ENCODE measurements at places on chromosomes 6 and 20.

- H3K4me1 ChIP-seq = peaks cover 13% of the 10 kb centered on the region
- no peaks in the 10 kb centered on the region for H3K36me3 ChIP-seq
- peak; percentile 38 for DNase-seq
These were observed 1.4 kb downstream of the CST8 start for GRCh38 chr20:23492292-23492691.

- no peak overlapping the region for H3K27ac ChIP-seq
- H3K36me3 ChIP-seq = peaks cover 10% of the 10 kb centered on the region
- no peak for DNase-seq
- no peak overlapping the region for H3K4me3 ChIP-seq
These were observed 80.2 kb downstream of the SYNJ2 start for GRCh38 chr6:158061709-158062461.

- DNase-seq = no peak
- peak overlapping the region; percentile 85 for H3K4me3 ChIP-seq
- H3K36me3 ChIP-seq = peaks cover 34% of the 10 kb centered on the region
- H3K27me3 ChIP-seq = no peaks in the 10 kb centered on the region
These were observed 3.7 kb downstream of the NAA20 start for GRCh38 chr20:20020908-20021307.

DNA sequence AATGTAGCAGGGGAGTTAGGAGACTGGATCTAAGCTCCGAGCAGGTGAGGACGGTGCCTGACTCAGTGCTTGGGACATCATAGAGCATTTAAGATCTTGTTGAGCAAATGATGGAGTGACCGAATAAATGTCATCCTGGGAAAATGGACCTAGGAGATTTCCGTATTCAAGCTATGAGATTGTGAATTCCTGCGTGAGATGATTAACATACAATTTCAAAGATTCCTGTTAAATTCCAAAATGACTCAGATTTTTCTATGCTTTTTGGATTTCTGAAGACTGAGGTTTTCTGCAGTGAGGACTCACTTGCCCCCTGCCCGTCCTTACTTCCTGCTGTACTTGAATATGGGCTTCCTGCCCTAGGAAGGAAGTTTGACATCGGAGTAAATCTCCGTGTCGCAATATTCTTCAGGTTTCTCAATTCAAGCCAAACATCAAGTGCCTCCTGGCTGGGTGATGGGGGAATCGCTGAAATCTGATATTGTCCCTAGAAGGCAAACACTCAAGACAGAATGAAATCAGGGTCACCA, 5.2 kb downstream of the SYTL3 start:
- DNase-seq = no peak
- H3K4me1 ChIP-seq = peaks cover 78% of the 10 kb centered on the region
- H3K4me3 ChIP-seq = peak overlapping the region; percentile 86
- H3K27ac ChIP-seq = peak overlapping the region; percentile 95

DNA sequence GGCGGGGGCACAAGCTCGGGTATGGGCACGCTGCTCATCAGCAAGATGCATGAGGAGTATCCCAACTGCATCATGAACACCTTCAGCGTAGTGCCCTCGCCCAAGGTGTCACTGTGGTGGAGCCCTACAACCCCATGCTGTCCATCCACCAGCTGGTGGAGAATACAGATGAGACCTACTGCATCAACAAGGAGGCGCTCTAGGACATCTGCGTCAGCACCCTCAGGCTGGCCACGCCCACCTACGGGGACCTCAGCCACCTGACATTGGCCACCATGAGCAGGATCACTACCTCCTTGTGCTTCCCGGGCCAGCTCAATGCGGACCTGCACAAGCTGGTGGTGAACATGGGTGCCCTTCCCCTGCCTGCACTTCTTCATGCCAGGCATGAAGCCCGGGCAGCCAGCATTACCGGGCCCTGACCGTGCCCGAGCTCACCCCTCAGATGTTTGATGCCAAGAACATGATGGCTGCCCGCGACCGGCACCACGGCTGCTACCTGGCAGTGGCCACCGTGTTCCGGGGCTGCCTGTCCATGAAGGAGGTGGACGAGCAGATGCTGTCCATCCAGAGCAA, 12.8 kb downstream of the GABRR2 start:
- H3K4me3 ChIP-seq = no peak overlapping the region
- no peaks in the 10 kb centered on the region for H3K36me3 ChIP-seq
- H3K27ac ChIP-seq = no peak overlapping the region
- no peak for DNase-seq
- peaks cover 2% of the 10 kb centered on the region for H3K27me3 ChIP-seq

DNA sequence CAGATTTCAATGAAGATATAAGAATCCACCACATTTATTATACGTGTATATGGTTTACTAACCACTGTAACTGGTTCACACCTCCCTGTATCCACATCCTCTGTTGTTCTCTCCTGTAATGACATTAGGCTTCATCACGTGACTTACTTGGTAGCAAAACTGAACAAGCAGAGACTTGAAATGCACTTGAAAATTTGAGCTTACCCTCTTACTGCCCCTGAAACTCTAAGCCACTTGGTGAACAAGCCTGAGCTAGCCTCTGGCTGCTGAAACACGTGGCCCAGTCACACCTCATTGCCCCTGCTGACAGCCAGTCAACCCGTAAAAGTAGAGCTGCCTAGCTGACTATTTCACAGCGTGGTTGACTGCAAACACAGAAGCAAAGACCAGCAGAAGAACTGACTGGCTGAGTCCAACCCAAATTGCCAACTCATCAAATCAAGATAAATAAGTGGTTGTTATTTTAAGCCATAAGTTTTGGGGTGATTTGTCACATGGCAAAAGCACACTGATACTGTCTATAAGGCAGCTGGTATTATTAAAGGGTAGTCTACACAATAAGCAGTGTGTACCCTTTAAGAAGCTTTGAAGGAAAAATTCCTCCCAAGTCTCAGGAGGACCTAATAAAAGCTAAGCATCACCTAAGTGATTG, 109.0 kb downstream of the RALGAPA2 start:
- H3K27ac ChIP-seq = peak overlapping the region; percentile 15
- peaks cover 4% of the 10 kb centered on the region for H3K36me3 ChIP-seq
- no peaks in the 10 kb centered on the region for H3K27me3 ChIP-seq

GRCh38 chr20:15802020-15802419, 771.2 kb downstream of the KIF16B start:
- H3K27ac ChIP-seq = no peak overlapping the region
- H3K27me3 ChIP-seq = no peaks in the 10 kb centered on the region
- H3K36me3 ChIP-seq = no peaks in the 10 kb centered on the region
- DNase-seq = no peak
- no peak overlapping the region for H3K4me3 ChIP-seq

GRCh38 chr20:15318682-15319081, 981.3 kb upstream of the FLRT3 start:
- peak overlapping the region; percentile 29 for H3K27ac ChIP-seq
- no peaks in the 10 kb centered on the region for H3K36me3 ChIP-seq
- H3K4me3 ChIP-seq = no peak overlapping the region
- no peaks in the 10 kb centered on the region for H3K4me1 ChIP-seq
- H3K27me3 ChIP-seq = no peaks in the 10 kb centered on the region
- no peak for DNase-seq

DNA sequence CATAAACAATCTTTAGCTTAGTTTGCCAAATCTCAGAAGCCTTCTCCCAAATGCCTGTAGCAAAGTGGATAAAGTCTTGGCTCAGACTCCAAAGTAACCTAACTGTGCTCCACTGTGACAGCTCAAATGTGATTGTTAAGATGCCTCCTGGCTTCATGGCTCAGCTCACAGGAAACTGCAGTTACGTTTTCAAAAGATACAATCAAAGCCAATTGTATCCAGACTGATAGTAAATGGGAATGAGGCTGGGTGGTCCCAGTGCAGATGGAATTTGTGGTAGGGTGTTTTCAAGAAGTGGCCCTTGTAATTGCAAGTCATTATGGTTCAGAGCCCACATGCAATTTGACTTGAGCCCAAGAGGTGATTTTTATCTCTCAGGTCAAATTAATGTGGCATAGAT, 151.2 kb upstream of the TAB2 start:
- DNase-seq = no peak
- H3K4me1 ChIP-seq = peaks cover 49% of the 10 kb centered on the region
- H3K4me3 ChIP-seq = peak overlapping the region; percentile 31
- H3K27ac ChIP-seq = peak overlapping the region; percentile 45
- peaks cover 4% of the 10 kb centered on the region for H3K36me3 ChIP-seq

GRCh38 chr6:117840541-117840983, 66.5 kb upstream of the SLC35F1 start:
- no peaks in the 10 kb centered on the region for H3K36me3 ChIP-seq
- H3K4me1 ChIP-seq = no peaks in the 10 kb centered on the region
- no peak for DNase-seq
- H3K27ac ChIP-seq = no peak overlapping the region
- no peak overlapping the region for H3K4me3 ChIP-seq
- peaks cover 2% of the 10 kb centered on the region for H3K27me3 ChIP-seq

DNA sequence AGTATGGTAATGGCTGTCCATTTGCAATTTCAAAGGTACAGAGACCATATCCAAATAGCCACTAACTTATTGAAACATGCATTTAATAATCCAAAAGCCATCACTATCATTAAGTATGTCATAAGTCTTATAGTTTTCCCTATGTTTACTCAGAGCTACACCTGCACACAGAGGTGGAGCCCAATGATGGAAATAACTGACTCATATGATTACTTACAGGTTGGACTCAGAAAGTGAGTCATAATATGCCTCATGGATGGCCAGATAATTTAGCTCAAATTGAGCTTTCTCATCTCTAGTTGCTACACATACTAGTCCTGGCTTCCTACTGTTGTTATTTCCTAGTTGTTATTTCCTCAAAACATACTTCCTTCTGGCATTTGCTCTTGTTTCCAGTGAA, 104.4 kb upstream of the KHDRBS2 start:
- no peaks in the 10 kb centered on the region for H3K27me3 ChIP-seq
- DNase-seq = no peak
- H3K4me1 ChIP-seq = no peaks in the 10 kb centered on the region
- H3K36me3 ChIP-seq = no peaks in the 10 kb centered on the region
- H3K27ac ChIP-seq = no peak overlapping the region

DNA sequence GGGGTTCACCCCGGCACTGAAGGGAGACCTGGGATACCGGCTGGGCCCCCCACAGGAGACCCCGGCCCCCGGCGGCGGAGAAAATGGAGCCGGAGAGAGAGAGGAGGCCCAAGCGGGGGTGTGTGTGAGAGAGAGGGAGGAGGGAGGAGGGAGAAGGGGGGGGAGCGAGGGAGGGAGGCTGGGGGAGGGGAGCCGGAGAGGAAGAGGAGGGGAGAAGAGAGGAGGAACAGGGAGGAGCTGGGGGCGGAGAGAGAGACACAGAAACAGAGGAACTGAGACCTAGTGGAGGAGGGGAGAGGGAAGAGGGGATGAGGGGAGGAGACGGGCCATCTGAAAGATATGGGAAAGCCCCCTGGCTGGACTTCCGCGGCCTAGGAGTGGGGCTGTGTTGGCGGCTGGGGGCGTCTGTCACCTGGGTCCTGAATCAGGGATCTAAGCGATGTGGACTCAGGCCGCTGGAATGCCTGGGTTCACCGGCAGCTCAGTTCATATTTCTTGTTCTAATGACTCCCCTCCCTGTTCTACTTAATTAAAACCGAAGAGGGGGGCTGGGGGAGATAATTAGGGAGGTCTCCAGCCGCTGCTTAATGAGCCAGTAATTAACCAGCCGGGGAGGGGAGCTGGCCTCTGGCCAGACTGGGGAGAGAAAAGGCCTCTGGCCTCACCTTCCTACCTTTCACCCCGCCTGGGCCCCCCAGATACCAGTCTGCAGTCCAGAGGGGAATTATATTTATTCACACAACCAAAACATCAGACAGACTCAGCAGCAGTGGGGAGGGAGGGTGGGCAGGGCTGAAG, at the start of gene PBX2:
Gene PBX2 (minus strand): TSS at position 149 of the 798 bp plus-strand sequence. CDS start 287 bp downstream, outside the sequence.
- DNase-seq = peak; percentile 87
- peak within 1 kb of the TSS; percentile 94 for H3K27ac ChIP-seq
- H3K4me1 ChIP-seq = peaks cover 77% of the 10 kb centered on the region
- H3K4me3 ChIP-seq = peak within 1 kb of the TSS; percentile 88
- H3K27me3 ChIP-seq = no peaks in the 10 kb centered on the region
- H3K36me3 ChIP-seq = peaks cover 29% of the 10 kb centered on the region

DNA sequence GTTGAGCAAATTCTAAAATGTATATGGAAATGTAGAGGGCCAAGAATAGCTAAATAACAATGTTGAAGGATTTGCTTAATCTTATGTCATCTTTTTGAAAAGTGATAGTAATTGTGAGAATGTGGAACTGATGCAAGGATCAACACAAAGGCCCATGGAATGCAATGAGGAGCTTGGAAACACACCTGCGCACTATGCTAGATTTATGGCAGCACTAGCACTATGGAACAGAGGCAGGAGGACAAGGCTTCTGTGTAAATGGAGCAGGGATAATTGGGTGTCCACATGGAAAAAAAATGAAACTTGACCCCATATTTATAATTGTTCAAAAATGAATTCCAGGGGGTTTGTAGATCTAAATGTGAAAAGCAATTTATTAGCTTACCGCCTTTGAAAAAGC, 298.3 kb downstream of the FARS2 start:
- no peak overlapping the region for H3K27ac ChIP-seq
- DNase-seq = no peak
- no peaks in the 10 kb centered on the region for H3K27me3 ChIP-seq
- H3K4me3 ChIP-seq = no peak overlapping the region
- H3K36me3 ChIP-seq = peaks cover 15% of the 10 kb centered on the region

GRCh38 chr20:14913896-14914620, 576.6 kb upstream of the FLRT3 start:
- no peaks in the 10 kb centered on the region for H3K4me1 ChIP-seq
- H3K36me3 ChIP-seq = no peaks in the 10 kb centered on the region
- DNase-seq = no peak
- H3K27me3 ChIP-seq = no peaks in the 10 kb centered on the region
- no peak overlapping the region for H3K27ac ChIP-seq
- no peak overlapping the region for H3K4me3 ChIP-seq

DNA sequence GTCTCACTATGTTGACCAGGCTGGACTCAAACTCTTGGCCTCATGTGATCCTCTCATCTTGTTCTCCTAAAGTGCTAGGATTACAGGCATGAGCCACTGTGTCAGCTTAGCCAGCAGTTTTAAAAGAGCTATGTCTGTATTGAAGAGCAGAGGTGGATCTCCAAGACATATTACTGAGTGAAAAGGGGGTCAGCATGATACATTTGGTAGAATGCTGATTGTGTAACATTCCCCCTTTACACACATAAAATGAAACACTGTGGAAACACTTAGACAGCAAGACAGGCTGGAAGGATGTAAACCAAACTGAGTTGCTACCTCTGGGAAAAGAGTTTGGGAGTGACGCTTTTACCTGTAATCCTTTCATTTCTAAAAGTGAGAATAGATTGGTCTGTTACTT, 1.7 kb upstream of the RIPOR3 start:
- H3K27me3 ChIP-seq = peaks cover 40% of the 10 kb centered on the region
- no peak overlapping the region for H3K4me3 ChIP-seq
- no peaks in the 10 kb centered on the region for H3K36me3 ChIP-seq
- peaks cover 6% of the 10 kb centered on the region for H3K4me1 ChIP-seq

DNA sequence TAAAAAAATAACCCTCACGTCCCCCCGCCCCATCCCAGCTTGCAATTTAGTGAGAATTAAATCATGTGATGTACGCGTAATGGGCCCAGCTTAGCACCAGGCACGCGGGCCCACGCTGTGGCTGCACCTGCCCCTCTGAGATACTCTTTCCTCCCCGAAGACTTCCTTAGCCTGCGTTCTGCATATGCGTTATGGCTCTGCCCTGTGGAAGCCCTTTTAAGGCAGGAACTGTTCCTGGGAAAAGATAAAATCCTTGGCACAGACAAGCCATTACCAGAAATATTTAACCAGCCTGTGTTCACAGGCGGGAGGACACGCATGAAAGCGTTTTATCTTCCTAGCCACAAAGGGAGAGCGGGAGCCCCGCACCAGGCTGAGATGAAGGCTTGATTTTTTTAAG, 311.0 kb downstream of the LRFN2 start:
- H3K27me3 ChIP-seq = peaks cover 9% of the 10 kb centered on the region
- H3K36me3 ChIP-seq = no peaks in the 10 kb centered on the region
- H3K4me3 ChIP-seq = no peak overlapping the region
- DNase-seq = no peak
- no peaks in the 10 kb centered on the region for H3K4me1 ChIP-seq
- no peak overlapping the region for H3K27ac ChIP-seq
